Uterus (tissue), 4 donors: ENCODE measurements at places on chromosomes 7 and 10. TPM values are rescaled to one million over a fixed set of nuclear protein-coding genes. Genes with fewer than 3 reads are reported as not detected.

GRCh38 chr7:39616138-39616537 is 7.2 kb upstream of the RALA start:
- no peak for DNase-seq

DNA sequence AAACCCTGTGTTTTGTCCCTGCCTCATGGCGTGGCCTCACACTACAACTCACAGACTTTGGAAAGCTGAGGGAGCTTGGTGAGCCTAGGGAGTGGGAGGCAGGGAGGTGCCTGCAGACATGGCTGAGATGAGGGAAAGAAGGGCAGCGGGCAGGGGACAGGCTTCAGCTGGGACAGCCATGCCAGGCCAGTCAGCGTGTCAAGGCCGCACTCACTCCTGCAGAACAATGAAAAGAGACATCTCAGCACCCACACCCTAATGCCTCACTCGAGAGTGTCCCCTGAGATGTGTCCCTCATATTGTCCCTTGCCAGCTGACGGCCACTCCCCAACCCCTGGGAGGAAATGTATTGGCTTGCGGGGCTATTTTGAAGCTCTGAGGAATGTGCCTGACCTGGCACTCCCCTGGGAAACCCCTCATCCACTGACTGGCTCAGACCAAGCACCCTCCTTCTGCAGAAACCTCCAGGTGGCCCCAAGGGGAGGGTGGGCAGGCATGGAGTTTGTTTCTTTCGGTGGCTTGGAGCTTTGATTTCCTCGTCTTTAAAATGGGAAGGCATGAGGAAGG is 31.6 kb downstream of the SH3PXD2A start:
- DNase-seq, result no peak

- no peak for DNase-seq
These were observed 138.0 kb downstream of the CDH23 start for GRCh38 chr10:71534568-71535194.

DNA sequence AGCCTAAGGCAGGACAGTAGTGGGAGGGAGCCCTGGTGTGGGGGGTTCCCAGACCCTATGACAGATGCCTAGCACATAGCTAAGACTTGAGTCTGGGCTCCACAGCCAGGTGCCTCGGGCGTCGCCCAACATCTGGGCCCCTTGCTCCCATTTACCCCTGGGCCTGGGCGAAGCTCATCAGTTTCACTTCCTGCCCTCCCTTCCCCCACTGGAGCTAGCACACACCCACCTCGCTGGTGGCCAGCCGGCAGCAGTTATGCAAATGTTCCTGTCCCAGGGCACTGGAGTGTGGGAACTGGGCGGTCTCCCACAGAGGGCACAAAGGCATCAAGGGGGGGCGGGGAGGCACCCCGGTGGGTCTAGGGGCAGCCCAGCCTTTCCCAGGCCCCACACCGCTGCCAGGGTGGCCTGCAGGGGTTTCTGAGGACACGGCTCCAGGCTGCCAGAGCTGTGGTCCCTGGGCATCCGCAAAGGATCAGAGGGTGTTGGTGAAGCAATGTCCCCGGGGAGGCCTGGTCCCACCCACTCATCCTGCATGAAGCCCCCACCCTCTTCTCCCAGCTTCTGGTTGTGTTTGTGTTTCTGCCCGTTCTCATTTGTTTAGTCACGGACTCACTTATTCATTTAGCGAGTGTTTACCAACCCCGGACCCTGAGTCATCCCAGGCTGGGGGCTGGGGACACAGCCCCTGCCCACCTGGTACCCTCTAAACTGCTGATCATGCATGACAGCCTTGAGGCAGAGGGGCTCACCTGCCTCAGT is 20.4 kb downstream of the SH2B2 start:
- DNase-seq, result no peak

DNA sequence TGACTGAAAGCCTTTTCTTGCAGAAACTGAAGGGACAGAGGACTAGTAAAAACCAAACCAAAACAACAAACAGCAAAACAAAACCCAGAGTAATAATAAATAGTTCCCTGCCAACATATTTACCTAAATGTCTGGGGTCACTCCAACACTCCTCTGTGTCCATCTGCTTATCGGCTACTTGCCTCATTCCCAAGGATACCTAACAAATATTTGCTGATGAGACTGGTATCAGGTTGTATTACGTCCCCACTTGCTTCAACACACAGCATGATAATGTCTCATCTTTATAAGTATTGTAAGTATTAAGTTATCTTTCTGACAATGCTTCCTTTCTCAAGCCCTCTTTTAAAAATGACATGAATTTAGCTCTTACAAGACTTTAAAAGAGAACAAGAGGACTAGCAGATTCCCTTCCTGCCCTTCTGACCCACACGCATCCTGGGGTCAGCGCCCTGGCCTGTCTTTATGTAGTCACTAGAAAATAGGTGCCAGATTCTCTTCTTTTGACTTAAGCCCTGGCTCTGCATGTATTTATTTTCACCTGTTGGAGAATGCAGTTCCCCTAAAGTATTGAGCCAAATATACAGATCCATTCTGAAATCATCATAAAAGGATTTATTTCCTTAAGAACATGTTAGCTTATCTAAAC is 110.2 kb downstream of the SEM1 start:
- no peak for DNase-seq

- no peak for DNase-seq
These were observed 236.9 kb downstream of the SLC25A13 start for GRCh38 chr7:96084881-96085553.

DNA sequence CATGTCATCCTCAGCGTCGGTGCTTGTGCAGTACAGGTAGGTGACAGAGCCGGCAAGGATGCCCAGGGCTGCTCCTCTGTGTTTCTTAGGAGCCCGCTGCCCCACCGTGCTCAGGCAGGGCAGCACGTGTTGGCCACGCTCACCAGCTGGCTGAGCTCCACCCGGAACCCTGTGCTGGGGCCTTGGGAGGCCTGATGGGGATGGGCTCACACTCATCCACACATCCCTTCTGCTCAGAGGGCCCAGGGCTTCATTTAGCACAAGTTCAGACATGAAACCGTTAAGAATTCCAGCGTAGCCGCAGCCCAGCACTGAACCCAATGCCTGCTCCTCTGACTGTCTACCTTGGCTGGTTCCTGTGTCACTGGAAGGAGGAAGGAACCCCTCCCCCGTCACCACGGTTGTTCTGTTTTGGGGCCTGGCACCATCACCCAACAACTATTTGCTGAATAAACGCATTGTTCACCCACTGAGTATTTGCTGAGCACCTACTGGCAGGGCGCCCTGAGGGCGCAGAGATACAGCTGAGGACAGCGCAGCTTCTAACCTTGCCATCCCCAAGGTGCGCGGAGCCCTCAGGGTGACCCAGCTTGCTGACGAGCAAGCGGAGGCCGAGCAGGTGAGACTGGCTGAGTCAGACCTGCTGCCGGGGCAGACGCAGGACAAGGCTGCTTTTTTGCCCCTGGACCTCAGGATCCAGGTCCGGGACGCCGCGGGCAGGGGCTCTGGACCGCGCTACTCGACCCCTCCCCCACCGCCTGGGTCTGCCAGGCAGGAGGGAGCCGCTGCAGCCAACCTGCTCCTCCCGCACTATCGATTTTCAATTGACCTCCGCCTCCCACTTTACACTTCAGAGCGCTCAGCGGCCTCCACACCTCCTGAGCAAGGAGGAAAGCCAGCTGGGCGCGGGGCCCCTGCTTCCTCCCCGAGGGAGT is 50.6 kb upstream of the RET start:
- DNase-seq, result no peak

DNA sequence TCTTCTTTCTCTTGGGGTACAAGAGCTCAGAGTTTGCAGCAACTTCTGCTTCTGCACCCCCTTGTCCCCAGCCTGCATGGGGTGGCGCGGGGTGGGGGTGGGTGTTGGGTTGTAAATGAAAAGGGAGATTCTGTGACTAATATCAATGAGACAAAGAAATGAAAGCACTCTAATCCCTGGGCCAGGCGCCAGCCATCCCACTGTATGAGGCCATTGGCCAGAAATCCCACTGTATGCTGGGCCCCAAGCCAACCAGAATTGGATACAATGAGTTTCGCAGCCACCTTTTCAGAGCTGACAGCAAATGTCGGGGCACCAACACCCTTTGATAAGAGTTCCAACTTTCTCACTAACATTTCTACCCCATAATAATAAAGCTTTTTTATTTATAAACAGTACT is 10.9 kb upstream of the PTN start:
- no peak for DNase-seq

- no peak for DNase-seq
These were observed 546.2 kb downstream of the SORCS3 start for GRCh38 chr10:105187243-105187642.

DNA sequence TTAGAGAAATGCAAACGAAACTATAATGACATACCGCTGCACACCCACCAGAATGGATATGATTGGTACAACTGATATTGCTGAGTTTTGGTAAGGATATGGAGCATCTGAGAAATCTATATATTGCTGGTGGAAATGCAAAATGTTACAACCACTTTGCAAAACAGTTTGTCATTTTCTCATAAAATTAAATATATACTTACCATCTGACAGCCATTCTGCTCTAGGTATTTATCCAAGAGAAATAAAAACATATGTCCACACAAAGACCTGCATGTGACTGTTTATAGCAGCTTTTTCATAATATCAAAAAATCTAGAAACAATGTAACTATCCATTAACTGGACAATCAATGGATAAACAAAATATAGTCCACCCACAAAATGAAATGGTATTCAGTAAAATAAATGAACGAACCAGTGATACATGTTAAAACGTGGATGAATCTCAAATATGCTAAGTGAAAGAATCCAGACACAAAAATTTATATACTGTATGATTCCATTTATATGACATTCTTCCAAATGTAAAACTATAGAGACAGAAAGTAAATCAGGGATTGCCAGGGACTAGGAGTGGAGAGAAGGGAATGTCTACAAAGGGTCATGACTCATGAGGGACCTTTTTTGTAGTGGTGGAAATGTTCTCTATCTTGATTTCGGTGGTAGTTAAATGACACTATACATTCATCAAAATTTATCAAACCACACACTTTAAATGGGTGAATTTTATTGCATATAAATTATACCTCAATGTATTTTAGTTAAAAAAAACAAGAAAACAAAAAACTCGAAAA is 312.0 kb upstream of the GLI3 start:
- DNase-seq, result no peak

DNA sequence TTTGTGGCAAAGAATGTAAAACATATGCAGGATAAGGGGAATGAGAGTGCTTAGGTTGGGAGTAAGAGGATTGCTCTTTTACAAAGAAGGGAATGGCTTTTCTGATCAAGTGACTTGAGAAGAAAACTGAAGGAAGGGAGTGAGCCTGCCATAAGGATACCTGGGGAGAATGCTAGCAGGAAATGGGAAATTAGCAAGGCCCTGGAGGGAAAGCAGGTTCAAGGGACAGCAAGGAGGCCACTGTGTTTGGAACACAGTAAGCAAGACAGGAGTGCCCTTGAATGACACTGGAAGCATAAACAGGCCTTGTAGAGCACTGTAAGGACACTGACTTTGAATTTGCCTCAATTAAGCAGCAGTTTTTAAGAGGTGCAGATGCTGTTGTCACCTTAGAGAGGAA is 1069.9 kb downstream of the DNAJB9 start:
- DNase-seq, result no peak

GRCh38 chr7:149253665-149254064 is 8.3 kb upstream of the ZNF783 start:
- DNase-seq, result no peak

DNA sequence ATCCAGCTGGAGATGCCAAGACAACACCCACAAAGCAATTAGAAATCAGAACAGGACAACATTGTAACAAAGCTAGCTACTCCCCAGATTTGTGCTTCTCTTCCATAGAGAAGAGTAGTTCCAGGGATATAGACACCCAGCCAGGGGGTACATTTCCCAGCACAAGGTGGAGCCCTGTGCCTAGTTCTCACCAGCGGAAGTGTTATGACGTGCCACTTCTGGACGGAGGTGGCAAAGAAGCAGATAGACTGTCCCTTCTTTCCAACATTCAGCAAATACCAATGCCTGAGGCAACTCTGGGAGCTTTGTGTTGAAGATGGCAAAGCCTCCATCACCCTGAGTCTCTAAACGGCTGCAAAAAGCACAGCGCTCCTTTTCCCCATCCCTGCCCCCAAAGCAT is 23.4 kb upstream of the GSAP start:
- DNase-seq, result no peak

DNA sequence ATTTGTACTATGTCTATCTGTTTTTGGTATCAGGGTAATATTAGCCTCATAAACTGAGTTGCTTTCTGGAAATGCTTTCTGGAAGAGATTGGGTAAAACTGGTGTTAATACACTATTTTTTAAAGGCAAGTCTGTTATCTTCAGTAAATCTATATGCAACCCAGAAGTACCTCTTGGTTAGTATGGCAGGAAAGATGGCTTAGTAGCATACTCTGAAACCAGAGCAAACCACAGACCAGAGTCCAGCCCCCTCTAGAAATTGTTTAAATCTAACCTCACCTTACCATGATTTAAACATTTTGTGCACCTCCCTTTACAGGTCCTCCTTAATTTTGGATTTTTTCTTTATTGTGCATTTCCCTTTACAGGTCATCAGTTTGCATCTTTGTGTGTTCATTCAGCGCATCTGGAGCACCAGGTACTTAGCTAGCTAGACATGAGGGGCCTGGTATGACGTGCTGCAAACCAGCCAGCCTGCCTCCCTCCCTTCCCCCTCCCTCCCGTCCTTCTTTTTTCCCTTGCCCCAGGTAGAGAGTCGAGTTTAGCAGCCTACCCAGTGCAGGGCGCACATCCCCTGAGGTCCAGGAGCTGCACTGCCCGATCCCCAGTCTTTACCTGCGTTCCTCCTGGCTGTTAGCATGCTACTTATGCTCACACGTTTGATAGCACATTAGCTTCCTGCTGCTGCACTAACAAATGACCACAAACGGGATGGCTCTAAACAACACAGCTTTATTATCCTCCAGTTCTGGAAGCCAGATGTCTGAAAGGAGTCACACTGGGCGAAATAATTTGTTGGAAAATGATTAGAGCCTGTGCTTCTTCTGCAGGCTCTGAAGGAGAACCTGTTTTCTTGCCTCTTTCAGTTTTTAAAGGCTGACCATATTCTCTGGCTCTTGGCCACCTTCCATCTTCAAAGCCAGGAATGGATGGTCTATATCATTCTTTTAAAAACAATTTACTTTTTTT is 299.9 kb upstream of the HABP2 start:
- no peak for DNase-seq

- no peak for DNase-seq
These were observed 81.4 kb upstream of the IL6 start for GRCh38 chr7:22645418-22646181.

CYP3A5 gene
- total RNA-seq, result 4.4 TPM

TAC1 gene
- total RNA-seq, result 0.61 TPM

FRMPD2 gene
- 0.26 TPM for total RNA-seq
